ENCODE measurements at places on chromosomes 3 and 15.

DNA sequence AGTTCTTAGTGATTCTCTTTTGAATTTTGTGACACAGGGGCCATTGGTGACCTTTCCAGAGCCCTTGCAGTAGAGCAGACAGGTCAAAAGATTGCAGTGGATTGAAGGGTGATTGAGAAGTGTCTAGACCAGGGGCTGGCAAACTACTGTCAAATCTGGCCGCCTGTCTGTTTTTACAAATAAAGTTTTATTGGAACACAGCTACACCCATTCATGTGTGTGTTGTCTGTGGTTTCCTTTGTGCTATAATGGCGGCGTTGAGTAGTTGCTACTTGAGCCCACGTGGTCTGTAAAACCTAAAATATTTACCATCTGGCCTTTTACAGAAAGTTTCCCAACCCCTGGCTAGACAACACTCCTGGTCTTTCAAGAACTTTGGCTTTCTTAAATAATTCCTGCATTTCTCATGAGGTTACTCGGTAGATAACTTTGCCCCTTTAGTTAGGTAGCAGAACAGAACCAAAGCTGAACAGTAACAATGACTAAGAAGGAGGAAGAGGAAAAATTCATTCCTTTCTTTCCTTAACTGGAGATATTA, 265.1 kb upstream of the NR2E3 start:
- DNase-seq = no peak

- no peak for DNase-seq
Observed at GRCh38 chr3:159277814-159278213, 476.0 kb downstream of the MFSD1 start.

GRCh38 chr3:81760924-81761903, at the start of gene GBE1:
Gene GBE1, minus strand, starts transcription at chr3:81761645. Its CDS starts 128 bp downstream, at chr3:81761517.
- peak; percentile 99 for DNase-seq

- no peak for DNase-seq
Observed at GRCh38 chr3:163773136-163773535, 1305.2 kb downstream of the SI start.

DNA sequence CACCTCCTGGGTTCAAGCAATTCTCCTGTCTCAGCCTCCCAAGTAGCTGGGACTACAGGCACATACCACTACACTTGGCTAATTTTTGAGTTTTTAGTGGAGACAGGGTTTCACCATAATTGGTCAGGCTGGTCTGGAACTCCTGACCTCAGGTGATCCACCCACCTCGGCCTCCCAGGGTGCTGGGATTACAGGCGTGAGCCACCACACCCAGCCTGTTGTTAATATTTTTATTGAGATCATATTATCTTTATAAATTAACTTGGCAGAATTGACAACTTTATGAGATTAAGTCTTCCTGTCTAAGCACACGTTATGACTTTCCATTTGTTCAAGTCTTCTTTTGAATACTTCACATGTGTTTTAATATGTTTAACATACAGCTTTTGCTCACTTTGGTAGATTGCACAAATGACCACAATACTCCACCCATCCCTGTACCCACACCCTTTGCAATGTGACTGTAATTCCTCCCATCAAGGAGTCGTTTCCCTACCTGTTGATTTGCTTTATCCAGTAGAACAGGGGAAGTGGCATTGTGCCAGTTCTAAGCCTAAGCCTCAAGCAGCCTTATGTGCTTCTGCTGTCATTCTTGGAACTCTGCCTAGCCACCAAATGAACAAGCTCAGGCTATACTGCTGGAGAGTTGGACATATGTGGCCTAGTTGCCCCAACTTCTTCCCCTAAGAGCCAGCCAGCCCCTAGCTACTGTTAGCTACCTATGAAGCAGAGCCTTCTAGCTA, 8.2 kb downstream of the XYLB start:
- no peak for DNase-seq

DNA sequence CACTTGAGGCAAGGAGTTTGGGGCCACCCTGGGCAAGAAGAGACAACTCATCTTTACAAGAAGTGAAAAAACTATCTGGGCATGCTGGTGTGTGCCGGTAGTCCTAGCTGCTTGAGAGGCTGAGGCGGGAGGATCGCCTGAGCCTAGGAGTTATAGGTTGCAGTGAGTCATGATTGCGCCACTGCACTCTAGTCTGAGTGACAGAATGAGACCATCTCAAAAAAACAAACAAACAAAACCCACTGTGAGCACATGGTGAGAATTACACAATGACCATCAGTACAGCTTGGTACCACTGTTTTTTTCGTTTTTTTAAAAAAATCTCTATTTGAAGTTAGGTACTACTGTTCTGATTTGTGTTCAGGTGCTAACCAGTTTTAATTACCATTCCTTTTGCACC, 13.6 kb downstream of the VPS39 start:
- peak; percentile 66 for DNase-seq
